ENCODE measurements at places on chromosomes 11 and 22. TPM values are rescaled to one million over a fixed set of nuclear protein-coding genes. Genes with fewer than 3 reads are reported as not detected.

GRCh38 chr11:44775366-44775984 is 48.7 kb downstream of the TSPAN18 start:
- peak; percentile 58 for DNase-seq

DNA sequence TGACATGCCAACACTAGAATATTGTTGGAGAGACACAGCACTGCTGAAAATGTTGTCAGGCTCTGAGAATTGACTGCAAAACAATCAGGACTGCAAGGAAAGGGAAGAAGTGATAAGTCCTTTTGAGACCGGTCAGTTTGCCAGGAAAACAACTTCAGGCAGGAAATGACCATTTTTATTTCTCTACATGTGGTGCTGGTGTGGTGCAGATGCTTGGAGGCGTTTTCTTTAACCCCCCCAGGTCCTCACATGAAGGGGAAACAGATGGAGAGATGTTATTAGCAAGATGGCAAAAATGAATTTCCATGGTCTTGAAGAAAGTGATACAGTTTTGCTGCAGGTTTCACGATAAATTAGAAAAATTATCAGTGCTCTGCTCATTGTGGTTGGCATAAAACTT is 5.7 kb downstream of the AP2A2 start:
- DNase-seq, result no peak

- DNase-seq, result no peak
These were observed 30.5 kb downstream of the CHKA start for GRCh38 chr11:68090706-68091105.

- no peak for DNase-seq
These were observed 331.1 kb upstream of the NARS2 start for GRCh38 chr11:78905756-78906155.

DNA sequence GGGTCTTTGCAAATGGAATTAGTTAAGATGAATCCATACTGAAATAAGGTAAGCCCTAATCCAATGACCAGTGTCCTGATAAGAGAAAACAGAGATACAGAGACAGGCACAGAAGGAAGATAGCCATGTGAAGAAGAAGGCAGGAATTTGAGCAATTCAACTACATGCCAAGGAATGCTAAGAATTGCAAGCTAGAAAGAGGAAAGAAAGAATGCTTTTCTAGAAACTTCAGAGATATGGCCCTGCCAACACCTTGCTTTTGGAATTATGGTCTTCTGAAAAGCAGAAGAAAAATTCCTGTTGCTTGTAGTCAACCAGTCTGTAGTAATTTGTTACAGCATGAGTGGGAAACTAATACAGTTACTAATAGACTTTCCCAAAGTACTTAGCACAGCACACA is 111.3 kb downstream of the SLC17A6 start:
- no peak for DNase-seq

DNA sequence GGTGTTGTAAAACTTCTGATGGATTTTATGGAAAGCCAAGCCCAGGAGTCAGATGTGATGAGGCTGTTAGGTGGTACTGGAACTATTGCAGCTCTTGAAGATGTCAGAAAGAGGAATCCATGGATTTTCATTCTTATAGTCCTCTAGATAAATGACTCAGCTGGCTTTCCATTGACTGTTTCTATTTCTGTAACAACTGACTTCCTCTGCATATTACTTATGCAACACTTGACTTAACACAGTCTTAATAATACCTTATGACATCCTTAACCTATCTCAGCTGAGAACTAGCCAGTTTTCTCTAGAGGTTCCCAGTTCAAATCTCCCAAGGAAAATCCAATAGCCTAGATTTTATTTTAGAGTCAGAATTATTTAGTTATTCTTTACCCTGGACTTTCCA is 263.8 kb downstream of the LUZP2 start:
- DNase-seq, result no peak

DNA sequence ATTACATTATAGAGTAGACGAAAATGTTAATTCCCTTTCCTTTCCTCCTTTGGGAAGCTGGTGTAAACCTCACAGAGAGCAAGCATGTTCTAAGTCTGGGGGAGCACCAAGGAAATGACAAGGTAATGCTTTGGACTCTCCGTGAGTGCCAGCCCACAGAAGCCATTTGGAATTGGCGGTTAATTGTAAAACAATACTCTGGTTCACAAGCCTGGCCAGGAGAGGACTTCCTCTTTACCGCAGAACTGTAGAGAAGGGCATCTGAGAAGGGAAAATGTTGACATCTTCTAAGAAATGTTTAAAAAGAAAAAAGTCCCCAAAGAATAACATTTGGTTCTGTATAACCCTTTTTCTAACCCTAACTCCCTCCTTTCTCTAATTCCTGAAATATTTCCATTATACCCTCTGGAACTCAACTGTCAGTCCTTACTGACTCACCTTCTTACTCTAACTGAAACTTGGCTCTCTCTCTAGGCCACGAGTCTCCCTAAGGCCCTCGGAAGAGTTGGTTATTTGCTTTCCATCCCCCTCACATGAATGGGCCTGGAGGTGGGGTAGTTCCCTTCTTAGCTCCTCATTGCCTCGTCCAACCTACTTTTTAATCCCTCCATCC is 379.8 kb downstream of the SOX6 start:
- no peak for DNase-seq

- DNase-seq, result peak; percentile 85
These were observed 33.4 kb upstream of the PTPRJ start for GRCh38 chr11:47946682-47947559.

CSNK2A3 gene
- total RNA-seq, result 0.97 TPM

SEPTIN3 gene
- 0.24 TPM for total RNA-seq

FERMT3 gene
- total RNA-seq, result 23.8 TPM

HPS4 gene
- 12.2 TPM for total RNA-seq

Measured in left cardiac atrium (tissue), 4 donors.